ENCODE measurements at places on chromosomes 11 and 22.

GRCh38 chr11:22454461-22455090 lies 116.4 kb downstream of the SLC17A6 start:
- DNase-seq = no peak

DNA sequence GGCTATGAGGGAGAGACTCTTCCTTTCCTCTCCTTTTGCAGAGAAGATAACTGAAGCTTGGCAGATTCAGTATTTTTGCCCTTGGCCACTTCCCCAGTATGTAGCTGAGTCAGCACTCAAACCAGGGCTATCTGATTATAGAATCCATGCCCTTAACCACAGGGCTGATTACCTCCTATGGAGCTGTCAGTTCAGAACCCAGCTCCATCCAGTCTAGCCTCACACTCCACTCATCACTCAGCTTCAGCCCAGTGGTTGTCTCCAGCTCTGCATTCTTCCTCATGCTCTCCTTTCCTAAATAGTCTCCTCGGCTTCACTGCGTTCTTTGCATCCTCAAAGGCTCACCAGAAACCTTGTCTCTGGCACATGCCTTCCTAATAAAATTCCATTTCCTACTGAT lies 151.6 kb upstream of the BLID start:
- DNase-seq = no peak

DNA sequence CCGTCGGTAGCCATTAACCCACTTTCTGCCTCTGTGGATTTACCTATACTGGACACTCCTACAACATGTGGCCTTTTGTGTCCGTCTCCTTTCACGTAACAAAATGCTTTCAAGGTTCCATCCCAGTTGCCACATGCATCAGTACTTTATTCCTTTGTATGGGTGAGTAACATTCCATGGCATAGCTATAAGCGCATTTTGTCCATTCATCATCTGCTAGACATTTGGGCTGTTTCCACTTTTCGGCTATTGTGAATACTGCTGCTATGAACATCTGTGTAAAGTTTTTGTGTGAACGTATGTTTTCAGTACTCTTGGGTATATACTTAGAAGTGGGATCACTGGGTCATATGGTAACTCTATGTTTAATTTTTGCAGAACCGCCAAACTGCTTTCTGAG lies 257.2 kb downstream of the ST3GAL4 start:
- no peak for DNase-seq

- DNase-seq = no peak
Measured at GRCh38 chr11:82714346-82715174, 19.1 kb downstream of the FAM181B start.

GRCh38 chr11:70281156-70281609 lies 10.7 kb downstream of the PPFIA1 start:
- no peak for DNase-seq

GRCh38 chr11:87451395-87451794 lies 413.7 kb downstream of the TMEM135 start:
- DNase-seq = no peak

- DNase-seq = no peak
Measured at GRCh38 chr11:86743223-86744118, 56.9 kb upstream of the PRSS23 start.
